GM18507 (cell line): ENCODE measurements at places on chromosomes 2 and 18.

DNA sequence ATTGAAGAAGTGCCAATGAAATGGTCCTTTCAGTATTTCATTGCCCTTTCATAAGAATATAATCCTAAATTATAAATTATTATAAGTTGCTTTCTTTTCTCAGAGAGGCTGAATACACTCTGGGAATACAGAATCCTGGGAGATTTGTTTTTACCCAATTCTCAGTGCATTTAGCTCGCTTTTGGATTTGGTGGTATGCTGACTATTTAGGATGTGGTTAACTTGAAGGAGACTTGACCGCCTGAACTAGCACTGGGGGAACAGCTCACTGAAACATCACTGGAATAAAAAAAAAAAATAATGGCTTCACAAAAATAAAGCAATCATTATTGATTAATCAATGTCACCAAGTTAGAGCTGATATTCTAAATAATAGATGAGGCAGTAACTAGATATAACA lies 10.2 kb downstream of the TNFAIP6 start:
- DNase-seq = no peak

DNA sequence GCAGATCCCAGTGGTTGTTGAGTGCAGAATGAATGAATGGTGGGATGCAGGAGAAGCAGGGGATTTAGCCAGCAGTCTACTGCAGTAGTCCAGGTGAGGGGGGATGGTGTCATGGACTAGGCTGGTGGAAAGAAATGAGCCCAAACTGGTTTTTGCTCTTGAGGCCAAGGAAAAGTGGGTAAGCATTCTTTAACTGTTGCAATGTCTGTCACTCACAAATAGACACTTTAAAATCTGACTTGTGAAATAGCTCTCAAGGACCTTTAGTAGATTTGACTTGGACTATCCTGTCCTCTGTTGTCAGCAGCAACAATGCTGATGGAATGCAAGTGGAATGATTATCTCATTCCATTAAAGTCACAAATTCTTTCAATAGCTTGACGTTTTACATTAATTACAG lies 37.5 kb upstream of the STK17B start:
- no peak for DNase-seq

DNA sequence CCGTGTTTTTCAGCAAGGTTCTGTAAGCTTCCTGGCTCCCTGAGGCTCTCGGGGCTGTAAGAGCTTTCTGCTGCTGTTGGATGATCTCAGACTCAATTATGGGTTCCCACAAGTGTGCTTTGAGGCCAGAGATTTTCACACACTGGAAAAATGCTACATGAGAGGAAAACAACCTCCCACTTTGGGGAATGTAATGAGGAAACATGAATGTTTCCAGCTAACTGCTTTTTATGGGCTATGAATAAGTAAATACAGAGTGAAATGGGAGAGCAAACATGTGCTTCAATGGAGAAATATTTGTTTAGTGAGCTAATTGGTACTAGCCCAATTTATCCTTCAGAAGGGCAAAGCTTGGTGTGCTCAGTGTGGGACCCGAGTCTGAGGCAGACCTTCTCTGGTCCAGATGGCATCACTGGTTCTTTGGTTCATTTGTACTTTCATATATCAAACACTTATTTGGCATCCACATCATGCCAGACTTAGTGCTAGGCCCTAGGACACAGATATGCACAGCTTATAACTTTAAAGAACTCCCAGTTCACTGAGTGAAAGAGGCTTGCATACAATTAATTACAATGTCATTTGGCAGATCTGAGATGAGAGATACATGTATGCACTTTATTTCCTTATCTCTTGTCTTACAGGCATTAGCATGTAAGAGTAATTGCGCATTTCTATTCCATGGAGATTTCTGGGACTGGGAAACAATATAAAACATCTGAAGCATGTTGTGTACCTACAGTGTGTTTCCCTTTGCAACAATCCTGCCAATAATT lies 248.8 kb downstream of the RDH14 start:
- DNase-seq = no peak

DNA sequence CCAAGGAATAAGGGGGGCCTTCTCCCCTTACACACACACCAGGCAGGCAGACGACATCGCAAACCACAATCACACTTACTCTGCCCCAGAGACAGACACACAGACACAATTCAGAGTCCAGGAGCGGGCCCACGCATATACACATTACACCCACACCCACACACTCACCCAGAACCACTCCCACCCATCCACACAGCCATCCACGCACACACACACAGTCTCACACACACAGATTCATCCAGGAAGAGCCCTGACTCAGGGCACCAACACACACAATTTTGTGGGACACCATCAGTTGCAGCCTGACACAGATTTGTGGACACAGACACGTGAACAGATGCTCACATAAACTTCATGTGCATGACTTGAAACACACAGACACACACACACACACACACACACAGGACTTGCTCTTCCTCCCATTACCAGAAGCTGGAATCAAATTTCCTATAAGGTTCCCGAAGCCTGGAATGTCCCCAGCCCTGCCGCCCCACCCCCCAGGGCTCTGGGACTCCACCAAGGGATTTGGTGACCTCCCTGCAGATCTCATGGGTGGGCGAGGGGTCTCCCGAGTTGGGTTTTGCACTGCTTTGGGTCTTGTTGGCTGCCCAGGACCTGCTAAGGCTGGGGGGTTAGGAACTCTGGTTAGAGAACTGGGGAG lies 23.5 kb downstream of the TNS1 start:
- no peak for DNase-seq

DNA sequence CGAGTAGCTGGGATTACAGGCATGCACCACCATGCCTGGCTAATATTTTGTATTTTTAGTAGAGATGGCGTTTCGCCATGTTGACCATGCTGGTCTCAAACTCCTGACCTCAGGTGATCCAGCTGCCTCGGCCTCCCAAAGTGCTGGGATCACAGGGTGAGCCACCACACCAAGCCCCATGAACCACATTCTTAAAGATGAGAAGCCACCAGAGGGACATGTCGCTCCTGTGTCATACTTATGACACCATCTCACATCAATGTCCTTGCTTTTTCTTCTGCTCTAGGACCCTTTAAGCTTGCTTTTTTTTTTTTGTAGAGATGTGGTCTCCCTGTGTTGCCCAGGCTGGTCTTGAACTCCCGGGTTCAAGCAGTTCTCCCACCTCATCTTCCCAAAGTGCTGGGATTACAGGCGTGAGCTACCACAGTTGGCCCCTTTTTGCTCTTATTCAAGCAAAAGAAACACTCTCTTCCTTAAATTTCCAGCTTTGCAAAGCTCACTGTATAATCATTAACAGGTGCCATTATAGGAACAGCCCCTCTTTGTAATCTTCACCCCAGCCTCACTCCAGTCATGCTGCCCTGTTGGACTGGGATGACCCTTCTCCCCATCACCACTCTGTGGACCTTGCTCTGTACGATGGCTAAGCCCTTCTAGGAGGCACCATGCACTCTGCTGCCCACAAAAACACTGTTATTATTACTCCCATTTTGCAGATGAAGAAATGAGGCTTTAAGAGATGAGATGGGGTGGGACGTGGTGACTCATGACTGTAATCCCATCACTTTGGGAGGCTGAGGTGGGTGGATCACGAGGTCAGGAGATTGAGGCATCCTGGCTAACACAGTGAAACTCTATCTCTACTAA lies 10.8 kb upstream of the KCNG3 start:
- DNase-seq = no peak

DNA sequence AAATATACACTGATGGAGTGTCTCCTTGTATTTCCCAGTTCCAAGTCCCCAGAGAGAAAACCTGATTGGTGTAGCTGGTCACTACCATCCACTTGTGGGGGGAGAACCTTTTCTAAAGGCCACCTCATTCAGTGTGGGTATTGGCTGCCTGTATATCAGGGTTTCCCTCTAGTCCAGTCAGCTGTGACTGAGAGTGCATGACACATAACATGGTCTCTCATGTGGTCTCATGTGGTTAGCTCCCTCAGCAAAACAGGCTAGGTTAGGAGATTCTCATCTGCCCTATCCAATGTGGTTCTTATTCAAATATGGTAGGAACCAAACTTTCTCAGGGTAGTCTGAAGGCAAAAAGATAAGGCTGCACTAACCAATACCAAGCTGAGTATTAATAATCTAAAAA lies 4.1 kb upstream of the GORASP2 start:
- DNase-seq = no peak

DNA sequence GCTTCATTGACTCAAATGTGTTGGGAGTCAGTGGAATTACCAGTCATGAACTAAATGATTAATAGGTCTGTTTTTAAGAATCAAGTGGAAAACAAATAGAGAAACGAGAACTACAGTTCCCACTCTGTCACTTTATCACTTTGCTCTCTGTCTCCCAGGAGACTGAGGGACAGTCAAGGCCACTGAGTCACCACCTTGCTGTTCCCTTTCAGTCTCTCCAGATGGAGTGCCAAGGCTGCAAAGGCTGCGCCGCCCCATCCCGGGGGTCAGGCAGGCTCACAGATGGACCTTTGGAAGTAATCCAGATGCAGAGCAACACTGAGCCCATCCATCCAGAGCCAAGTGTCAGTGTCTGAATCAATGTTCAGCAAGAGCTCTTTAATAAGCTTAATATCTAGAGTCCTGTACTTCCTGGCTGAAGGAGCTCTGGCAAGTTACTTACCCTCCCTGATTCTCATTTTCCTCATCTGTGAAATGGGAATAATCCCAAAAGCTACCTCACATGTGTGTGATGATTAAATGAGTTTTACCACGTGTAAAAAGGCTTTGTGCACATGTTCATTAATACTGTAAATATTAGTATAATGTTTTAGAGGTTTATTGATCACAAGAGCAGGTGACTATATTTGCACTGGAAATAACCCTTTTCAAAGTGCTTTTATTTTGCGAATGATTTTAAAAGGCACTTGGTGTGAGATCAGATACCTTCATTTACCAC lies 43.0 kb upstream of the EFEMP1 start:
- no peak for DNase-seq

- no peak for DNase-seq
Measured at GRCh38 chr2:188333751-188334524, 42.3 kb downstream of the GULP1 start.

DNA sequence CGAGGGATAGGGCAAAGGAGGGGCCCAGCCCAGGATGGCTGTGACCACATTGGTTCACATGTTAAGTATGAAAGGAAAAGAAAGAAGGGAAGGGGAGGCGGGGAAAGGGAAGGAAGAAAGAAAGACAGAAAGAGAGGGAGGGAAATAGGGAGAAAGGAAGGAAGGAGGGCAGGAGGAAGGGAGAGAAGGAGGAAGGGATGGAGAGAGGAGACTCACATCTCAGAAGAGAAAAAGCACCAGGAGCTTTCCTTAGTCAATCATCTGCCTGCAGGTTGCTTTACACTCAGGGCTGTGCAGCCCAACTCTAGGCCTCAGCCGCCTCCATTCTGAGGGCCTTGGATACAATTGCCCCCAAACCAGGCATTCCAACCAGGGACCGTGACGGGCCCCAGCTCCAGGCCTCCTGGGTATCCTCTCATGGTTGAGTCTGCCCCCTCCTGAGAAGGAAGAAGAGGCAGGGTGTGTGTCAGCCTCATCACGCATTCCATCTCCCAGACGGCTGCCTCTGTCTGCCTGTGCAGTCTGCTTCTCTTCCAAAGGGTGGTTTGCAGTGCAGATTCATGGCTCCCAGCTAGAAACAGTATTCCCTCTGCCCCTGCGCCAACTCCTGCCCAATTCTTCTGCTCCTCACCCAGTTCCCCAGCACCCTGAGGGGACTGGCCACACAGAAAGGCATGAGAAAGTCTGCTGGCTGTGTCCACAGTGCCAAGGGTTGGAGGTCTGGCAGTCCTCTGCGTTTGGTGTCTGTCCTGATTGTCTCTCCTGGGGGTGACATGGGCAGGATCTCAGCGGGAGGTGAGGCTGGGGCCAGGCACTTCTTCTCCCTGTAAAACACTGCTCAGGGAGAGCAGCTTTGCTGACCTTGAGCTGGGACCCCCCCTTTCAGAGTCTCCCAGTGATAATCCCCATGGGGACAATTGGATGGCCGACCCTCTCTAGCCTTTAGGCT lies 163.3 kb downstream of the SMAD7 start:
- DNase-seq = no peak

DNA sequence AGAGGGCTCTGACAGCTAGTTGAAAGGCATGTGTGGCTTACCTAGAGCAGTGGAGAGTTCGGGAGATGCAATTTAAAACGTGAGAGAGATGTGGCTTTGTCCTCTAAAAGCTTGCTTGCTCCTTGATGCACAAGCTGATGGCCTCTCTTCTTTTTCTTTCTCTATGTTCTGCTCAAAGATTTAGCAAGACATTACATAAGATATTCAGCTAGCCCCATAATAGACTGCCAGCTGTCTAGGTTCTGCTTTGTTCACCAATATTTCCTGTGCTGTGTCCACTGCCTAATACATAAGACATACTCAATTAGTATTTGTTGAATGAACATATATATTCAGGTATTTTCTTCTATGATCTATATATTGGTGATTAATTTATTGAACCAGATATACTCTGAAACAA lies 31.1 kb downstream of the SPATS2L start:
- DNase-seq = no peak

- DNase-seq = no peak
Measured at GRCh38 chr2:229313591-229313990, 42.5 kb upstream of the PID1 start.

DNA sequence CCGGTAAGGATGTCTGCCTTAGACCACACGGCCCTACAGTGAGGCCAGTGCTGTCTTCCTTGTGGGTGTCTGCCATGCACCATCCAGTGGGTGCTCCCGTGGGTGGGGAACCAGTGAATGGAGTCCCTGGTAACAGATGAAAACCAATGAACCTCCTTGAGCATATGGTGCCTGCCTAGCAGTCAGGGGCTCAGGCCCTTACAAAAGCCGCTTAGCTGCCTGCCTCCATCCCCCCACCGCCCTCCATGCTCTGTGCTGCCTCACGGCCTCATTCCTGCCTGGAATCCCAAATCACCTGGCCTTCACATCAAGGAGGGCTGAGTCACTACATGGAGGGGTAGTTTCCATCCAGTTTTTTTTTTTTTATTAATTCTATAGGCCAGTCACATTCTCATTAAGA lies 30.8 kb upstream of the TRIB2 start:
- DNase-seq = no peak

- no peak for DNase-seq
Measured at GRCh38 chr2:36560726-36561125, 37.2 kb downstream of the FEZ2 start.

DNA sequence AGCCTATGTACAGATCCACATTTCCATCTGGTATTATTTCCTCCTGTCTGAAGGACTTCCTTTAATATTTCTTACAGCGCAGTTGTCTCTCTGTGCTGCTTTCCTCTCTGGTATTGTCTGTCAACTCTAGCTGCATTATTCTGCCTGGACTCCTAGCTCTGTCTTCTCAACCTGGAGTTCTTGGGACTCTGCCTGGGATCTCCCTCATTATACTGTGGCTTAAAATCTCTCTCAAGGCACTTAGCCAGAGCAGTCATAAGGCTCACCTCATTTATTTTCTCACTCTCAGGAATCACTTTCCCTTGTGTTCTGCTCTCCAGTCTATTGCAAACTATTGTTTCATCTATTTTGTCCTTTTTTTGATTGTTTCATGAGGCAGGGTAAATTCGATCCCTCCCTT lies 850.4 kb downstream of the ERBB4 start:
- DNase-seq = no peak
